Transverse colon (tissue), 4 donors: ENCODE measurements at places on chromosomes 7 and 10.

DNA sequence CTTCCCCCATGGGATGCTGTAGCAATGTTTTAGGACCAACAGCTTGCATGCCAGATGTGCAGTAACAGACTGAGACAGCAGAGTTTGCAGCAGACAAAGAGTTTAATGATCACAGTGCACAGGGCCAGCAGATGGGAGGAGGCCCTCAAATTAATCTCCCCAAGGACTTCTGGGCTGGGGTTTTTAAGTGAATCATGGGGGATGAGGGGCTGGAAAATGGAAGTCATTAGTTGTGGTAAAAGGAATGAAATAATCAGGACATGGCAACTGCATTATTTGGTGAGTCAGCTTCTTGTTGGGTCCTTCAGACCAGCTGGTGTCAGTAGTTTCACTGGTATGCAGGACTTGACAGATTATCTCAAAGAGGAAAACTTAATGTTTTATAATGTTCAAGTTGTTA is 12.6 kb upstream of the NRBF2 start:
- H3K27ac ChIP-seq: no peak overlapping the region
- no peak overlapping the region for H3K4me3 ChIP-seq
- no peak for DNase-seq
- H3K36me3 ChIP-seq: no peaks in the 10 kb centered on the region
- no peaks in the 10 kb centered on the region for H3K27me3 ChIP-seq

GRCh38 chr7:111756687-111757178 is 194.4 kb upstream of the IMMP2L start:
- no peaks in the 10 kb centered on the region for H3K27me3 ChIP-seq
- H3K4me3 ChIP-seq: no peak overlapping the region
- DNase-seq: peak; percentile 11
- H3K27ac ChIP-seq: no peak overlapping the region
- no peaks in the 10 kb centered on the region for H3K36me3 ChIP-seq

GRCh38 chr7:83204715-83205114 is 42.0 kb upstream of the PCLO start:
- H3K27ac ChIP-seq: no peak overlapping the region
- no peaks in the 10 kb centered on the region for H3K4me1 ChIP-seq
- DNase-seq: no peak
- no peaks in the 10 kb centered on the region for H3K36me3 ChIP-seq

GRCh38 chr7:18491871-18492270 is 3.7 kb upstream of the HDAC9 start:
- no peak overlapping the region for H3K4me3 ChIP-seq
- H3K4me1 ChIP-seq: peaks cover 7% of the 10 kb centered on the region
- H3K36me3 ChIP-seq: no peaks in the 10 kb centered on the region
- no peak overlapping the region for H3K27ac ChIP-seq

DNA sequence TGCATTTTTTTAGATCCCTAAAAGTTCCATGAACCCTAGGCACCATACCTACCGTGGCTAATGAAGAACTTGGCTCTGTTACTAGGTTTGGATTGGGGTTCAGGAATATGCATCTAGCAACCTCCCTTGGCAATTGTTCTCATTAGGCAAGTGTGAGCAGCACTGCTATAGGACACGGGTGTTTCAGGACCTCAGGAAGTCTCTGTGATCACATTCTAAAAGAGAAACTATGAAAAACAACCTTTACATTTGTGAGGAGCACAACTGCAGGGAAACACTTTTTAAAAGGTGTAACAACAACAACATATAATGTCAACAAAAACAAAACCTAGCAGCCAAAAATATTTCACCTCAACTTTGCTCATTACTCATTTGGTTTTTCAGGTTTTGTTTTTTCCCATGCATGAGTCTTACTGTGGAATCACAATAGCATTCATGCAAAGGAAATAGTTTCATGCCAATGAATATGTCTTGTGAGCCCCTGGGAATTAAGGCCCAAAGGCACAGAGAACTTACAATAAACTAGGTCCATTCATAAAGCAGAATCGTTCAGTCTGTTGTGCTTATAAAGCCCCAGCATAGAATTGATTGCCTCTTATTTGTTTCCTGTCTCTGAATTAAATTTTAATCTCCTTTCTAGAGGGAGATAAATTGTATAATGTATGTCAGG is 255.7 kb upstream of the DGKB start:
- H3K27ac ChIP-seq: no peak overlapping the region
- no peaks in the 10 kb centered on the region for H3K4me1 ChIP-seq
- DNase-seq: no peak
- no peaks in the 10 kb centered on the region for H3K36me3 ChIP-seq
- H3K4me3 ChIP-seq: no peak overlapping the region

- H3K36me3 ChIP-seq: no peaks in the 10 kb centered on the region
- no peaks in the 10 kb centered on the region for H3K27me3 ChIP-seq
- no peaks in the 10 kb centered on the region for H3K4me1 ChIP-seq
These were observed 132.5 kb downstream of the GRID1 start for GRCh38 chr10:86234107-86234506.
